Left forelimb (tissue), 1 donor: ENCODE measurements at places on chromosomes 11 and 22.
A peak's percentile ranks its signal among the peaks of the same experiment; 100 is the strongest.

DNA sequence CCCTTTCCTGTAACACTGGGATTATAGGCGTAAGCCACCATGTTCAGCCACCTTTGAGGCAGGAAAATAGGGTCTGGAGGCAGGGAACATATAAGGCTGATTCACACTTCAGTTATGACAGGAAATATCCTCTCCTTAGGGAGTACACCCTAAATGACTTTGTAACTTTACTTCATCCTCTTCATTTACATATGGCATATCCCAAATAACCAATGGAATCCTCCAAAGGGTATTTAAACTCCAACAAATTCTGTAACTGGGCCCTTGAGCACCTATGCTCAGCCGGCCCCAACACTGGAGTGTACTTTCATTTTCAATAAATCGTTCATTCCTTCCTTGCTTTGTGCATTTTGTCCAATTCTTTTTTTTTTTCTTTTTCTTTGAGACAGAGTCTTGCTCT lies 1.6 kb upstream of the KAT5 start:
- no peak for DNase-seq

GRCh38 chr11:119905162-119905561 lies 176.2 kb upstream of the NECTIN1 start:
- DNase-seq, result no peak

DNA sequence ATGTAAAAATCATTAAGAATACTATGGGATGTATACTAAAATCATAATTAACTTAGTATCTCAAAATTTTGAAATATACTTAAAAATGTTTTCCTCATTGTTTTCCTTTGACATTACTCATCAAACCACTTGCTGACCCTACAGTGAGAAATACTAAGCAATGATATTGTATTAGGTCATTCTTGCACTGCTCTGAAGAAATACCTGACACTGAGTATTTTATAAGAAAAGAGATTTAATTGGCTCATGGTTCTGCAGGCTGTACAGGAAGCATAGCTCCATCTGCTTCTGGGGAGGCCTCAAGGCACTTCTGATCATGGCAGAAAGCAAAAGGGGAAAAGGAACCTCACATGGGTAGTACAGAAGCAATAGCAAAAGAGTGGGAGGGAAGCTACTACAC lies 950.9 kb upstream of the CHORDC1 start:
- DNase-seq, result no peak

GRCh38 chr22:17264321-17265052 lies 45.3 kb upstream of the ADA2 start:
- peak; percentile 83 for DNase-seq

DNA sequence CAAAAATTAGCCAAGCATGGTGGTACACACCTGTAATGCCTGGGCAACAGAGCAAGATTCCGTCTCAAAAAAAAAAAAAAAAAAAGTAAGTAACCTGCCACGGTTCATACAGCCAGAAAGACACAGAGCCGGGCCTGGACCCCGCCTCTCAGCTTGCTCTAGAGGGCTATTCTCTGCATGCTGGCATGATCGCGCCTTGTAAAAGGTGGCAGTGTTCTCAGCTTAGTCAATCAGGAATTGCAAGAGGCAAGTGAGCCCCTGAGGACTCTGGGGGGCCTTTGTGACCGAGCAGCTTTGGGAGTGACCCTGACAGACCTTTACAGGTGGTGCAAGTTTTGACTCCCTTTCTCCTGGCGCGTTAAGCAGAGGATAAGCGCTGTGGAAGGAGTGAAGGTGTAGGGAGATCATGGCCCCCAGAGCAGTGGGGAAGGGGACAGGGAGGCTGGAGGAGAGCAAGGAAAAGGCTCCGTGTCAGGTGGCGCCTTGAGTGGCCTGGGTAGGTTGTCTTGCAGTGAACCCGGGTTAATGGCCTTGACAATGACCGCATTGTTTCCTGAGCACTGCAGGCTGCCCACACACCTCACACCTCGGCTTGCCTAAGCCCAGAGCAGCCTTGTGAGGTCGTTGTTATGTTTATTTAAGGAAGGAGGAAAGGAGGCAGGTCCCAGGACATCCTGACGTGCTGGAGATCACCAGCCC lies 48.9 kb downstream of the CDPF1 start:
- DNase-seq, result no peak

- no peak for DNase-seq
Measured at GRCh38 chr11:8106679-8107078, 25.7 kb downstream of the TUB start.

- peak; percentile 41 for DNase-seq
Measured at GRCh38 chr22:45885941-45886395, 91.0 kb downstream of the WNT7B start.

DNA sequence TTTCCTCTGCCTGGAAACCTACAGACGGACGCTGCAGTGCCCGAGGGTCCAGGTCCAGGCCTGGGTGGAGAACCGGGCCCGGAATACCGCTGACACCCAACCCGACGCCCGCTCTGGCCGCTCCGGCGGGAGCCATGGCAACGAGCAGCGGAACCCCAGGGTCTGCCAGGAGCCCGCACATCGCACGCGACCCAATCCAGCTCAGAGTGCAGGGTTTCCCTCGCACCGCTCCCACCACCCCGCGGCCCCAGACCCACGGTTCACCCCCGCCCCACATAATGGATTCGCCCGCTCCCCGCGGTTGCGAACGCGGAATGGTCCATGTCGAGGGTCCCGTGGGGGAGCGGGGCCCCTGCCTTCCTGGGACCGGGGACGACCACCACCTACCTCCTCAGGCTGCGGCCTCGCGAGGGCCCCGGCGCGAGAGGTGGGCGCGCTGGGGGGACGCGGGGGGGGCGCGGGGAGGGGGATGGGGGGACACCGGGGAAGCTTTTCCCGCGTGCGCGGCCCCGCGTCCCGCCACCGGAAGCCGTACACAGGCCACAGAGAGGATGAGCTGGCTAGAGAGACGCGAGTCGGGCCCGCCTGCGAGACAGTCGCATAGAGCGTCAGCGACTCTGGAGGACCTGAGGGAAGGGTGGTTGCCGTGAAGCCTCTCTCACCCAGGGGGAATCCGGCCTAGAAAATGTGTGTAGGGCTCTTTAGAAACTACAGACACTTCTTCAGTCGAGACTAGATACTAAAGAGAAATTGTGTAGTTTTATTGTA lies at the start of gene SSRP1:
SSRP1 (minus strand) TSS at position 550 of the 768 bp plus-strand sequence. CDS start 771 bp downstream, outside the sequence.
- peak; percentile 90 for DNase-seq

- no peak for DNase-seq
Measured at GRCh38 chr22:48750282-48750681, 1077.4 kb downstream of the BRD1 start.

- no peak for DNase-seq
Measured at GRCh38 chr11:32659672-32660071, 76.0 kb downstream of the EIF3M start.

DNA sequence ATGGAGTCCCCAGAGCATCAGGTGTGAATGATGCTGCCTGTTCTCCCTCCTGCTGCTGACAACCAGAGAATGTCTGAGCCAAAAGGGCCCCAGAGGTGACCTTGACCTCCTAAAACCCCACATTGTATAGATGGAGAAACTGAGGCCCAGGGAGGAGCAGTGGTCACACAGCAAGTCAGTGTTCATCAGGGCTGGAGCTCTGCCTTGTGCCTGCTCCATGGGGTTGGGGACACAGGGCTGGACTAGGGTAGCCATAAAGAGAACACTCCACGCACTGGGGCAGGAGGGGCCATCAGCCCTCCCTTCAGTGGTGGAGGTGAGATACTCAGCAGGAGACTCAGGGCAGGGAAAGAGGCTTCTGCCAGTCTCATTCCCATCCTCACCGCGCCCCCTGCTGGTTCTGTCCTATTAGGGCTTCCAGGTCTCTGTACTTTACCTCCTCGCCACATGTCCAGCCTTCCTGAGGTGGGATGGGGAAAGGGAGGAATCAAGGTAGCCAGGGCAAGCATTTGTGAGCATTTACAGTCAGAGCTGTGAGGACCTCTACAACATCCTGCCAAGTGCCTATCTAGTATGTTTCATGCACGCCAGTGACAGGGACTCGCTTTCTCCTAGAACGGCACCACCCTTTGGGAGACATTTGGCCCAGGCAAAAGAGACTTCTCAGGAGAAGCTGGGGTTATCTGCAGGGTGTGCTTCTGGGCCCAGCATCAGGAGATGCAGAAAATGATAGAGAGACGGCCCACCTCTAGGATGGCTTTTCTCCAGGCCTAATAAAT lies 43.2 kb downstream of the NEU3 start:
- DNase-seq, result no peak

GRCh38 chr11:42462558-42463310 lies 849.1 kb upstream of the API5 start:
- DNase-seq, result no peak

GRCh38 chr22:29994027-29994715 lies 86.1 kb upstream of the HORMAD2 start:
- DNase-seq, result no peak

DNA sequence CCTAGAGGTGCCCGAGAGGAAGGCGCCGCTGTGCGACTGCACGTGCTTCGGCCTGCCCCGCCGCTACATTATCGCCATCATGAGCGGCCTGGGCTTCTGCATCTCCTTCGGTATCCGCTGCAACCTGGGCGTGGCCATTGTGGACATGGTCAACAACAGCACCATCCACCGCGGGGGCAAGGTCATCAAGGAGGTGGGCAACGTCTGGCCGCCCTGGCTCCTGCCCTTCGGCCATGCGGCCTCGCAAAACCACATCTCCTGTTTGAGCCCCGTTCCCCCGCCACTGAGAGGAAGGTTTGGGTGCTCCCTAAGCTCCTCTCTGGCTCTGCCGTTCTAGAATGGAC lies 3.4 kb downstream of the SLC17A6 start:
- DNase-seq, result no peak

- DNase-seq, result no peak
Measured at GRCh38 chr11:78731027-78731426, 156.4 kb upstream of the NARS2 start.

DNA sequence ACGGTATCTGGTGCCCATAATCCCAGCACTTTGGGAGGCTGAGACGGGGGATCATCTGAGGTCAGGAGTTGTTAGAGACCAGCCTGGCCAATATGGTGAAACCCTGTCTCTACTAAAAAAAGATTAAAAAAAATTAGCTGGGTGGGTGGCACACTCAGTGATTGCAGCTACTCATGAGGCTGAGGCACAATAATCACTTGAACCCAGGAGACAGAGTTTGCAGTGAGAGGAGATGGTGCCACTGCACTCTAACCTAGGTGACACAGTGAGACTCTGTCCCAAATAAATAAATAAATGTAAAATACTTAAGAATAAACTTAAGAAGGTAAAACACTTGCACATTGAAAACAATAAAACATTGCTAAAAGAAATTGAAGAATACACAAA lies 90.4 kb downstream of the ZNF280B start:
- DNase-seq, result no peak

DNA sequence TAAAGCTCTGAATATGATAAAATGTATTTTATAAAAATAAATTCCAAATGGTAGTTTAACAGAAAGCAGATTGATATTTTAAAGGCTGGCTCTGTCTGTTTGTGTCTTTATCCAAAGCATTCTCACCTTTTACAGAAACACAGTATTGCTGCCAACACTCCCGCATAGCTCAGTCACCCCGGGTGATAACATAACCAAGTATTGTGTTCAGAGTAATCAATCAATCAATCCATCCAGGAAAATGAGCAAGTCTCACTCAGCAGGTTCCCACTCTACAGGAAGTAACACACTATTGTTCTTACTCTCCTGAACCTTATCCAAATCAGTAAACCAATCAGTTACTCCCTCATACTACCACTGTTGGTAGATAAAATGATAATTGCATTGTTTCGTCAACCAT lies 203.4 kb downstream of the LRRC4C start:
- DNase-seq, result no peak

DNA sequence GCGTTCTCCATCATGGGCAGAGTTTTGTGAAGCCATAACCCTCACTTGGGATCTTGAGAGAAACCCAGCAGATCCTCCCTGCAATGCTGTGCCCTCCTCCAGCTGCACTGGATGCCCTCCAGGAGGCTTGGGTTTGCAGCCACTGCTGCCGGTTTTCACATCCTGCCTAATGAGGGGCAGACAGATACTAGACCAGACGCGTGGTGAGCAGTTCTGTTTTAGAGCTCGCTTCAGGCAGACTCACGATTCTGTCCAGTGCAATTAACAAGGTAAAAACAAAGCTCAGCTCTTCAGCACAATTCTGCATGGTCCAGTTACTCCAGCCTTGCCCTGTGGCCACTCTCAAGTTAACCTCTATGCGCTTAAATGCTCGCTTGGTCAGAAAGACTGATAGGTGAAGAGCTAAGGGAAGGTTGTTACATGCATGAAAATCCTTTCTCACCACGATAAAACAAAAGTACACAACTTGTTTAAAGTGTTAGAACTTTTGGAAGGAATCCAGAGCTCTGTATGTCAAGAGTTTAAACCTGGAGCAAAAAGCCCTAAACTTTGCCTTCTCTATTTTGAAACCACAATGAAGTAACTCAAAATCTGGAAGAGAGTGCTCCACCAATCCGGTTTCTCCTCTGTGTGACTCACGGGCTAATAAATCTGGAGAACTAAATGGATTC lies 292.3 kb upstream of the FAT3 start:
- no peak for DNase-seq

- DNase-seq, result no peak
Measured at GRCh38 chr11:124754309-124754708, 2.3 kb upstream of the VSIG2 start.

- DNase-seq, result no peak
Measured at GRCh38 chr22:44193535-44193891, 12.8 kb downstream of the PARVG start.

GRCh38 chr11:16793511-16793910 lies 55.1 kb downstream of the C11orf58 start:
- no peak for DNase-seq

DNA sequence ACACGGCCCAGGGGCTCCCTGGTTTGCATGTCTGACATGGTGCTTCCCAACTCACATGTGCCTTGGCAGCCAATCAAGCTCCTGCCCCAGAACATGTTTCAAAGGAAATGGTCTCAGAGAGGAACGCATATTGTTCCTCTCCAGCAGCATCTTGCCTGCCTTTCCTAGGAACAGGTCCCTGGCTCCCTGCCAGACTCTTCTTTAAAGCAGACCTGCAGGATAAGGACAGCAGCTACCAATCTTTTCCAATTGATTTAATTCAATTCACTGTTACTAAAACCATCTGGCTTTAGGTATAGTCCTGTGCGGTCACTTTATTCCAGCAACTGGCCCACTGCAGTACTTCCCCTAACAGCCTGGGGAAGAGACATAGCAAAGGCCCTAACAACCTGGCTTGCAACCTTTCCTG lies 79.9 kb downstream of the AMBRA1 start:
- DNase-seq, result no peak

- no peak for DNase-seq
Measured at GRCh38 chr11:78651923-78652842, 77.5 kb upstream of the NARS2 start.

DNA sequence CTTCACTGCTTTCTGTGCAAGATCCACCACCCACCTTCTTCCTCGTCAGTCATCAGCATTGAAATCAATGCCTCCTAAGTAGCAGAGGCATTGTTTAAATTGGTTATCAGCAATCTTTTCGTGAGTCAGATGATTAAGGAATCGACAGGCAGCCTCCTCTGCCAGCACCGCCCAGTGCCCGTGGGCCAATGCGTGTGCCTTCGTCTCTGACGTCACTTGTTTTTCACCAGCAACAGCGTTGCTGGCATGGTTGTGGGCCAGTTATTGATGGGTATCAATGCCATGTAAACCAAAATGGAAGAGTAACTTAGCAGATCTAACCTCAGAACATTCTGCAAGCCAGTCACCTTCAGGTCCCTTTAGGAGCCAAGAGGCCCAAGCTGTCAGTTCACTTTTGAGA lies 69.6 kb downstream of the BARX2 start:
- no peak for DNase-seq

GRCh38 chr22:28115426-28115825 lies 196.4 kb upstream of the PITPNB start:
- DNase-seq, result no peak

- no peak for DNase-seq
Measured at GRCh38 chr22:44721213-44721612, 19.2 kb downstream of the PRR5 start.

GRCh38 chr11:102476812-102477211 lies 24.2 kb upstream of the TMEM123 start:
- DNase-seq, result no peak
